ENCODE measurements at places on chromosomes 1 and 21. TPM values are rescaled to one million over a fixed set of nuclear protein-coding genes. Genes with fewer than 3 reads are reported as not detected.
A peak's percentile ranks its signal among the peaks of the same experiment; 100 is the strongest.

- H3K27ac ChIP-seq, result no peak overlapping the region
- H3K4me3 ChIP-seq, result no peak overlapping the region
- no peaks in the 10 kb centered on the region for H3K27me3 ChIP-seq
- no peaks in the 10 kb centered on the region for H3K4me1 ChIP-seq
Measured at GRCh38 chr1:11701551-11701961, 10.0 kb downstream of the DRAXIN start.

DNA sequence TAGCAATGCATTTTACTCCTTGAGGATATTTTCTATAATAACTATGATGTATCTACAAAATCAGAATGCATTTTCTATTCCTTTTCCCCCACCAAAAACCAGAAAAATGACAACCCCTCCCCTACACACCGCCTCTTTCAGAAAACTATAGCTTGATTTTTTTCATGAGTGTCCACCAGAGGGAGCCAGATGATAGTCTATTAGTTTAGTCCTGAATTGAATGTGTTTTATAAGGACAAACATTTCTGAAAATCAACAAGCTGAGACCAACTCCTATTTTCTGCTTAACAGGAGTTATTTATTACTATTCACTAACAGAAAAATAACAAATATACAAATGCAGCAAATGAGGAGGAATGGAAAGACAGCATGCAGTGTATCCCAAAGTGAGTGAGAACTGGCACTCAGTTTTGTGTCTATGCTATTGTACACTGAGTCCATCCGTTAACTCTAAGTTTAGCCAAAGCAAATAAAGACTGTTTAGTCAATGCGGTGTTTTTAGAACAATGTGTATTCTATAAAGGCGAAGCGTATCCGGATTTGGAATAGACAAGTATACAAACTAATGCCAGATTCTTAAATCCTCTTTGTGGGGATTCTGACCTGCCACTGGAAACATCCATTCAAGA lies 182.6 kb downstream of the VAV3 start:
- peaks cover 6% of the 10 kb centered on the region for H3K36me3 ChIP-seq
- H3K4me1 ChIP-seq, result peaks cover 34% of the 10 kb centered on the region
- peak; percentile 76 for DNase-seq
- H3K27ac ChIP-seq, result no peak overlapping the region
- H3K27me3 ChIP-seq, result no peaks in the 10 kb centered on the region

GRCh38 chr1:35925741-35926140 lies 5.2 kb upstream of the AGO3 start:
- no peak overlapping the region for H3K27ac ChIP-seq
- DNase-seq, result no peak
- H3K4me1 ChIP-seq, result peaks cover 8% of the 10 kb centered on the region
- no peak overlapping the region for H3K4me3 ChIP-seq
- no peaks in the 10 kb centered on the region for H3K27me3 ChIP-seq

DNA sequence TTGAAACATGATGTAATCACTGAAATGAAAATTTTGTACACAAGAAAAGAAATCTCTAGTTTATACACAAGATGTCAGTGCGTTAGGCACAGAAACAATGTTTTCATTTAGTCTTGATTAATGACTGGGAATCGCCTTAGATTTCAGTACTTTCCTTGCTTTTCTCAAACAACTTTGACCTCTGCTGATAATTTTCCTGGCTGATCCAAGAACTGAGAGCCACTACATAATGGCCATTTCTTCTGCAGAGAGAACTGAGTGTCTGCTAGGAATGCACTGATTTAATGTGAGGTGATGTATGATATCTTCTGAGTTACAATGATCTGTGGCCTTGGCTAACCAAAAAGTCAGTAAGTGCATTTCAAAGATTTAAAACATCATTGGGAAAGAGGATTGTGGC lies 308.1 kb downstream of the CTH start:
- no peaks in the 10 kb centered on the region for H3K27me3 ChIP-seq
- no peaks in the 10 kb centered on the region for H3K4me1 ChIP-seq
- H3K4me3 ChIP-seq, result no peak overlapping the region

DNA sequence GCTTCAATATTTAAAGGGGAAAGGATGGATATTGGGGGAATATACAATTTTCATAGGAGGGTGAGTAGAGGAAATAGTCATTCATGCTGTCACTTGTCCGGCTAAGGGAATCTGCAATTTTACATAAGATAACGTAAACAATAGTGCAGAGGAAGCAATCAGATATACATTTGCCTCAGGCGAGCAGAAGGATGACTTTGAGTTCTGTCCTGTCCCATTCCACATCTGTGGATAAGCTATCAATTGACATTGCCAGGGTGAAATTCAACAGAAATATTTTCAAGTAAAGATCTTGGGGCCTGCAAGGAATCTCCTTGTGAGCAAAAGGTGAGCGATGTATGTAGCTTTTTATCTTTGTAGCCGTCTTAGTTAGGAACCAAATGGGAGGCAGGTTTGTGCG lies 32.6 kb downstream of the EVA1C start:
- H3K36me3 ChIP-seq, result no peaks in the 10 kb centered on the region
- no peak overlapping the region for H3K4me3 ChIP-seq
- no peak overlapping the region for H3K27ac ChIP-seq

DNA sequence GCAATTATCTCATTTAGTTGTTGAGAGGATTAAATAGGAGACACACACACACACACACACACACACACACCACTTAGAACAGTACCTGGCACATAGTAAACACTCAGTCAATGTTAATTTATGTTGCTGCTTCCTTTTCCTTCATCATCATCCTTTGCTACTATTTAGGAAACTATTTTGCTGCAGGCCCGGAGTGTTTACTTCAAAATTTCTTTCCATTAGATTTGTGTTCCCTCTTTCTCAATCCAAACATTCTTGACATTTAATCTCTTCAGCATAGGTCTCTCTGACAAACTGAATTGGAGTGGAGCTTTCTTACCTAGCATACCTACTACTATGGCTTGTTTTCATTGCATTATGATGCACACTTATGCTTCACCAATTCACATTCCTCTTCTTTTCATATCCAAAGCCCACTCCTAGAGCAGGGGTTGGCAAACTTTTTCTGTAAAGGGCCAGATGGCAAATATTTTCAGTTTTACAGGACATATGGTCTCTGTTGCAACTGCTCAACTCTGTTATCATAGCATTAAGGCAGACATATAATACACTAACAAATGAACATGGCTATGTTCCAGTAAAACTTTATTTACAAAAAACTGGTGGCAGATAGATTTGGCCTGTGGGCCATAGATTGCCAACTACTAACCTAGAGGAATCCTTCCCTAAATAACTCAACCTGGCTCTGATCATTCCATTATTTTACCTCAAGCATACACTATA lies 49.5 kb downstream of the SCMH1 start:
- no peaks in the 10 kb centered on the region for H3K27me3 ChIP-seq
- H3K4me1 ChIP-seq, result no peaks in the 10 kb centered on the region

GRCh38 chr1:119132179-119132578 lies 8.3 kb downstream of the WARS2 start:
- H3K27ac ChIP-seq, result no peak overlapping the region
- H3K27me3 ChIP-seq, result no peaks in the 10 kb centered on the region
- no peaks in the 10 kb centered on the region for H3K4me1 ChIP-seq
- H3K36me3 ChIP-seq, result no peaks in the 10 kb centered on the region

- DNase-seq, result peak; percentile 51
- H3K36me3 ChIP-seq, result no peaks in the 10 kb centered on the region
- no peaks in the 10 kb centered on the region for H3K4me1 ChIP-seq
- H3K27me3 ChIP-seq, result no peaks in the 10 kb centered on the region
Measured at GRCh38 chr1:15994590-15995351, 9.3 kb upstream of the SRARP start.

ERVH48-1 gene
- polyA plus RNA-seq, result not detected

FAM163A gene
- polyA plus RNA-seq, result 0.13 TPM

ACTN2 gene
- not detected for polyA plus RNA-seq

PLPPR4 gene
- polyA plus RNA-seq, result not detected

FALEC gene
- not detected for polyA plus RNA-seq

HOOK1 gene
- polyA plus RNA-seq, result 7.8 TPM

DMRTA2 gene
- not detected for polyA plus RNA-seq

KIF14 gene
- 0.10 TPM for polyA plus RNA-seq

Measured in CD4-positive, CD25-positive, alpha-beta regulatory T cell (primary cell).